ENCODE measurements at places on chromosomes 12 and 14.

GRCh38 chr12:132147423-132148367 is 3.4 kb downstream of the NOC4L start:
- DNase-seq, result no peak

DNA sequence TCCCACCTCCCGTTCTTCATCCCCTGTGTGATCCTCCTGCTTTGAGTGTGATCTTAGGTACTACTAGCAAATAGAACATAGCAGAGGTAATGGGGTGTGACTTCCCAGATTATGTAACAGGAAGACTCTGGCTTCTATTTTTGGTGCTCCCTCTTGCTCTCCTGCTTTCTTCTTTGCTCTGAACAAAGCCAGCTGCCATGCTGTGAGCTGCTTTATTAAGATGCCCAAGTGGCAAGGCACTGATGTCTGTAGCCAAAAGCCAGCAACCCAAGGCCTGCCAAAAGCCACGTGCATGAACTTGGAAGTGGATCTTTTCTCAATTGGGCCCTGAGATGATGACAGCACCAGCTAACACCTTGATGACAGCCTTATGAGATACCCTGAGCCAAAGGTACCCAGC is 5.8 kb upstream of the MFAP5 start:
- no peak for DNase-seq

DNA sequence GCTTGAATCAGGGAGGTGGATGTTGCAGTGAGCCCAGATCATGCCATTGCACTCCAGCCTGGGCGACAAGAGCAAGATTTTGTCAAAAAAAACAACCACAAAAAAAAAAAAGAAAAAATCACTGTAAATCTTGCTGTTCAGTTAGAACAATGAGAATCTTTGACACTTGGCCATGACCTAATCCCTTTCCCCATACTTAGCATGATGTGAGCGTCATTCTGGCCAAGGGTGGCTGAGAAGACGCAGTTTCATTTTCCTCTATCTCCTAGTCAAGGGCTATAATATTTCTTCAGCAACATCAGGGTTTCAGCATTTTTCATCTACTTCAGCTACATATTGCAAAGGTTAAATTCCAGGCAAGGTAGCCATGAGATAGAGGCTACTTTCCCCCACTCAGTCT is 599.4 kb upstream of the MDGA2 start:
- DNase-seq, result no peak

DNA sequence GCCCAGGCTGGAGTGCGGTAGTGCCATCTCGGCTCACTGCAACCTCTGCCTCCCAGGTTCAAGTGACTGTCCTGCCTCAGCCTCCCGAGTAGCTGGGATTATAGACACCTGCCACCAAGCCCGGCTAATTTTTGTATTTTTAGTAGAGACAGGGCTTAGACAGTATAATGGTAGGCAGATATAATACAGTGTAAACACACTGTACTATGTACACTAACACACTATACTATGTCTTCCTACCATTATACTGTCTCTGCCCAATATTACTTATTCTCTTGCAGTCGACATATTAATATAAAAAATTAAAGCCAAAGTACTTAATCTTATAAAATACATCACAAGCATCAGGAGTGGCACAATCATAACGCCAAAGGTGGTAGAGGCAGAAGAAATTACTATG is 15.0 kb downstream of the DTD2 start:
- no peak for DNase-seq

DNA sequence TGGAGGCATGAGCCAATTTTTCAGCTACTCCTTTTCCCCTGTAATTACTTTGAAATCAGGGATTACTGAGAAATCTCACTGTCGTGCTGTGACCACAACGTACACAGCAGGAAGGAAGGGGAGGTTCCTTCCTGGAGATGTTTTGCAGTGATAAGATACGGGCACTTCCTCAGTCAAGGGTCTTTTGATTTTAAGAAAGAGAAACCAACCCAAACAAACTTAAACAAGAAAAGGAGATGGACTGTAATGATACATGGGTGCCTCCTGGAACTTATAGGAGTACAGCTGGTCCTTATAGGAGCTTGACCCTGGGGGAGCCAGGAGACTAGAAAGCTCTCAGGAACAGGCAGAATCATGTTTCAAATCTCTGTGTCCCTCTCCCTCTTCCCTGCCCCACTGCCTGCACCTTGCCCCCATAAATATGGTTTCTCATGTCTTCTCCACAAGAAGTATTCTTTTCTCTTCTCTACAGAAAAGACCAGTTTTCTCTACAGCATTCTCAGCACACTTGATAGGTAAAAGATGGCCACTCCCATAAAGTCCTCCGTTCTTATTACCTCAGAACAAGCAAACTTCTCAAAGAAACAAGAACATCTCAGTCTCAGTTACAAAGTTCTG is 281.1 kb upstream of the AMIGO2 start:
- peak; percentile 81 for DNase-seq

DNA sequence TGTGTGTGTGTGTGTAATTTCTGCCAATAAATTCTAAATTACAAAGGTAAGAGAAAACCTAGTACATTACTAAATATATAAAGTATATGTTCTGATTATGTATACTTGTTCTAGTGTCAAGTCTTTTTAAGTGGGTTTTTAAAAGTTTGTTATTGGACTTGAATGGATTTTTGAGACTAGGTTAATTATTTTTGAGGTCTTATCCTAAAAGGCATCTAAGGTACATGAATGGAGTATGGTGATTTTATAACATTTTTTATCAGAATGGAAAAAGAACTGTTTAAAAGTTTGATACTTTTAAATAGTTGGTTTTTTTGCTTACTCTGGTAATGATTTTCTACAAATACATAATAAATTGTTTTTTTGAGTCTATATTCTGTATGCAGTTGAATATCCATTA is 22.5 kb upstream of the TMPRSS12 start:
- DNase-seq, result no peak

DNA sequence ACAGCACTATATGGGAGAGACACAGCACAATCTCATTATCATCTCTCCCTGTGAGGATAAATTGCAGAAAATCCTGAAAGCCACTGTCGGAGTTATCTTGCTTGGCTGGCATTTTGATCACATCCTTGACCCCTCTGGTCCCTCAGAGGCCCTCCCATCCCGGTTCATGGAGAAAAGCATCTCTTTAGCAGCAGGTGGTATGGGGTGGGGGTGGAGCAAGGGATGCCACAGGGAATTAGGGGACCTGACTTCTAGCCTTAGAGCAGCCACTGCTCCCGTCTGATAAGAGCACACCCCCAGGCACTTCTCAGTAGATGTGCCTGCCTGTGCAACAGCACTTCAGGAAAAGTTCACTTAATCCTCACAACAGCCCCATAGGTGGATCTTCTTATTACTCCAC is 38.6 kb downstream of the GRIN2B start:
- DNase-seq, result no peak

DNA sequence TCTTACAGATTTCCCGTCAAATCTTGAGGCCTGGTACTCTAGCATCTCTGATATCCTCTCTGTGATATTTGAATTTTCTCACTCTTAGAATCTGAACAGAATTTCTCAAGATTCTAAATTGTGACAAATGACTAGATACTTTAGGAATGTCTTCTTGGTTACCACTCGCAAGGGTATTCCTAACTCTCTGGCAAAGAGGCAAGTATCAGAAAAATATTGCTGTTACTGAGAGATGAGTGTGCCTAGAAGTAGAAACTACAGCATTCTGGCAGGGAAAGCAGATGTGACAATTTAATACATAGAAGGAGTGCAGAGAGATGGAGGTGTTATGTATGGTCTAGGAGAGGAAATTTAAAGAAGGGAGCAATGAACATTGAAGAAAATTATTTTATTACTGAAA is 467.8 kb downstream of the LRIG3 start:
- no peak for DNase-seq

DNA sequence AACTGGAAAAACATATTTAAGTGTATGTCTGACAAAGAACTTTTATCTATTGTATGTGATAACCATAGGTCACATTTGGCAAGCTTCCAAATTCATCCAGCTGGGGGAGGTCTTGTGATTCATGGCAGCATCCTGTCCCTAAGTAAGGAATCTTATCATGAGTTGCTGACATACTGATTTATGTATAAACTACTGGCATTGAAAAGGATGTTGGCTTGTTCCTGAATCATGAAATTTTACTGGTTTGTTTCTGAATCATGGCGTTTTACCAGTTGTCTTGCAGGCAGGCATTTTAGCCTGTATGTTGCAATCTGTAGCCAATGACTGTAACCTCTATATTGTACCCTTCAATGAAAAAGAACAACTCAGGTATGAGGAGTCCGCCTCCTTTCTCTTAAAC is 244.8 kb downstream of the IPO8 start:
- DNase-seq, result no peak

DNA sequence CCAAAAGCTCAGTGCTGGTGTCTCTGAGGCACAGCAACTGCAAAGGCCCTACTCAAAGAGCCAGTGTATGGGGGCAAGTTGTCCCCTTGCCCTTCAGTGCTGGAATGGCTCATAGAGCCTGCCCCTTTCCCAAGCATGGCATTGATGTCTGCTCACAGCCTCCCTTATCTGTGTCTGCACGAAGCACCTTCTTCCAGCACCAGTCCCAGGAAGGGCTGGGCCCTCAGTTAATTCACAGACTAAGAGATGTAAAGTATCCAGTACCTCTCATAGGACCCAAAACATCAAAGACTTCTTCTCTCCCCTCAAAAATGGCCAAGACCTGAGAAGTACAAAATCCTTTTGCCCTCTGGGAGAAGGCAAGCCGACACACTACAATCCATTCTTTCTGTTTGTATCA is 1.6 kb upstream of the CMAS start:
- DNase-seq, result no peak

DNA sequence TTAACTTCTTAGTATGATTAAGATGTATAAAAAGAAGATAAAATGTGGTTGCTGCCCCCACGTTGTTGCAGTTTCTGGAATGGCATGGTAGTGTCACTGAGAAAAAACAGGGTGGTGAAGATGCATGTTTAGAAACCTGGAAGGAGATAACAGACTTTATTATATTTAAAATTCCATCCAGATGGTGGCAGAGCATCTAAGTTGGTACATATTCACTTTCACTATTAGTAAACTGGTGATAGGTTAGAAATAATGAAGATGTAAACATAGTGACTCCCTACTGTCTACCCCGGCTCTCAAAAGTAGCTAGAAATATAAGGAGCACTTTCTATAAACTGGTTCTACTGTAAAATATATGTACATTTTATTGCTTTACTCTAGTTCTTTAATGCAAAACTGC is 279.3 kb downstream of the NPAS3 start:
- DNase-seq, result no peak

GRCh38 chr14:55131370-55132137 is 2.5 kb downstream of the LGALS3 start:
- peak; percentile 26 for DNase-seq

DNA sequence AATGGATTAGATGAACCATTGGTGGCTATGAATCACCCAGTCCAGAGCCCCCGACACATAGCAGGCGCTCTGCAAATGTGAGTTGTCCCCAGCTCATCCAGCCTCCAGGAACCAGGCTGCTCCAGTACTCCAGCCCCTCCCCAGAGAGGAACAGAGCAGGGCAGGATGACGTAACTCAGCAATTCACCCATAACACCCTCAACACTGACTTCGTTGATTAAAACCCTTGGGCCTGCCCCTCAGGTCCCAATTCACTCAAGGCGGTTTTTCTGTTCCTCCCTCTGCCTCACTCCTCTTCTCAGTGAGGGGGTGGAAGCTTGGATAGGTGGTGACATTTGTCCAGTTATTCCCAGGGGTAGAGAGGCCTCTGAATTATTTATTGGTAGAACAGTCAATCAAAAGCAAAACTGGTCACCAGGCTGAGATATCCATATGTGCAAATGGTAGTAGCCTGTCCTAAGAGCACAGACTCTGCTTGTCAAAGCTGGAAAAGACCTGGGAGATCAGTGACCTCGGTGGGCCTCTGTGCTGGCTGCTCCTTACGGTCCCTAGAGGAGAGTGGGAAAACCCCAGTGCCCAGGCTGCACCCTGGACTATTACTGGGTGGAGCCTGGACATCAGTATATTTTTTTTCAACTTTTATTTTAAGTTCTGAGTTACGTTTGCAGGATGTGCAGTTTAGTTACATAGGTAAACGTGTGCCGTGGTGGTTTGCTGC is 97.0 kb downstream of the CMKLR1 start:
- DNase-seq, result no peak

DNA sequence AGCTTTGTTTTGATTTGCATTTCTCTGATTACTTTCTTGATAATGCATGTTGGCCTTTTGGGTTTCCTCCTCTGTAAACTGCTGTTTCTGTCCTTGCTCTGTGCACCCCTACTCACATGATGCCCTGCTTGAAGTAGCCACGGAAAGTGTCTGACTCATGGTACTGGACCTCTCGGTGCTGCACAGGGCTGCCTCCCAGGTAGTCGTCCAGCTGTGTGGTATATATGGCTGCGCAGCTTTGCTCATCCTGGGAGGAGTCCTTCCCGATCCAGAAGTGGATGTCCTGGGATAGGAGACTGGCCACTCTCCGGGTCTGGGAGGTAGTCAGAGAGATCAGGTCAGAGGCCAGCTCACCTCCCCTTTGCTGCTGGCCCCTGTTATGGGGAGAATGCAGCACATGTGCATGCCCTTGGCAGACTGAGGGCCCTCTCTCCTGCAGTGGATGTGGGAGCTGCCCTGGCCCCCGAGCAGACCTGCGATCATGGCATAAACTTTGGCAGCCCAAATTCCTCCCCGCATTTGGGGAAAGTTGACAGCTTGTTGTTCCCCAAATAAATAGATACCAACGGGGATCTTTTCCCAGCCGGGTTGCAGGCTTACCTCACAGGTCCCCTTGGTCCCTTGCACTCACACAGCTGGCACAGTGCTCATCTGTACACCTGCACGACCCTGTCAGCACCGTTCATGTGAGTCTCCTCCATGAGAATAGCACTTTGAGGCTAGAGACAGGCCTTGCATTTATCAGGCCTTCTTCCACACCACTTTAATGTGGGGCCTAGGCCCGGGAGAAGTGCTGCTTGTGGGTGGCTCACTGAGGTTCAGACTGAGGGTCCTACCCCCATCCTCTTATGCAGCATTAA is 5.2 kb downstream of the AVIL start:
- DNase-seq, result no peak

DNA sequence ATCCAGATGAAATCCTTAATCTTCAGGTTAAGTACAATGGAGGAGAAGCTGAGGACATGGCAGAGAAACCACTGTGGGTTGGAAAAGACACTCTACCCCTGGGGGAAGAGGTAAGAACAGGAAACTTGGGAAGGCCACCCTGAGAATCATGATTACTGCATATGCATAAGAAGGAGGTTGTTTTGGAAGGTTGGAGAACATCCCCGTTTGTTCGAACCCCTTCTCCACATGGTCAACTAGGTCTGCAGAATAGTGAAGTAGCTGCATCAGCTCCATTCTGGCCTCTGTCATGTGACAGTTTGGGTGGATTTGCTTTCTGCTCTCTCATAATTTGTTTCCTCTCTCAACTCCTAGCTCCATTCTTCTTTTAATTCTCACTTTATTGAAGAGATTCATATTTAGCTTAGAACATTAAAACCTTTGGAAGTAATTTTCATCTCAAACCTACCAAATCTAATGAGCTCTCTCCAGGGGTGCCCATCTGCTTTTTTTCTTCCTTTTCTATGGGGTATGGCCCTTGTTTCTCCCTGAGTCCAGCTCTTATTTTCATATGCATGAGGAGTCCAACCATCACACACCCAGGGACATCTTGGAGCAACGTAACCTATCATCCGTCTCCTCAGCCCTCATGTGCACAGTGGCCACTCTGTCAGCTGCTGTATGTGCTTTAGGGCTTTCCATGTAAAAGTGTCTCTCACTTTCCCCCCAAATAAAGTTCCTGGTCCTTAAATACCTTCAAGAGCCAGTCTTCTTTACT is 820.3 kb downstream of the TMEM121 start:
- no peak for DNase-seq

GRCh38 chr12:105457026-105457425 is 126.5 kb downstream of the C12orf75 start:
- DNase-seq, result no peak
